Activated CD4-positive, alpha-beta T cell treated with anti-CD3 and anti-CD28 coated beads for 36 hours (primary cell): ENCODE measurements at places on chromosomes 6 and 20. TPM values are rescaled to one million over a fixed set of nuclear protein-coding genes. Genes with fewer than 3 reads are reported as not detected.

DNA sequence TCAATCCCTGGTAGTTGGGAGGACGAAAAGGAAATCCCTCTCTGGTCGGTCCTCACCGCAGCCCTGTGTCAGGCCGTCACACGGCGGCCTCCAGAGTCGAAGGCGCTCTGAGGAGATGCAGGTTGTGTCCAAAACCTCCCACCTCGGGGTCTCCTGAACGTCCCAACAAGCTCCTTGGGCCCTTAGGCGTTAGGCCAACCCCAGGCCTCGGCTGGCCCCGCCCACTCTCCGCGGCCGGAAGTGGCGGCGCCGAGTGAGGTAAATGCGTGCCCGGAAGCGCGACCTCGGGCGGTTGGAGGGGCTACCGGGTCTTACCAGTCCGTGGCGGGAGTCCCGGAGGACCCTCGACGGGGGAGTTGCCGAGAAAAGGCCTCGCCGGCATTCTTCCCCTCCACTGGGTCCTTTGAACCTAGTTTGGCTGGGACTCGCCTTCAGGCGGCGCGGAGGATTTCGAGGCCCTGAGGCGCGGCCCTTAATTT lies at the start of gene TDRD6:
TSS of gene TDRD6 (plus strand) at position 267 of the 479 bp plus-strand sequence. CDS start 244 bp downstream, outside the sequence.
- DNase-seq = no peak

The CGA gene
- not detected for total RNA-seq

The LKAAEAR1 gene
- 0.30 TPM for total RNA-seq

GRCh38 chr6:92810913-92811312 lies 608.4 kb downstream of the EPHA7 start:
- peak; percentile 34 for DNase-seq

GRCh38 chr20:41382791-41383305 lies 16.2 kb upstream of the EMILIN3 start:
- no peak for DNase-seq

The RAET1G gene
- total RNA-seq = not detected

The CDH22 gene
- not detected for total RNA-seq

The SEC23B gene
- total RNA-seq = 95.3 TPM

DNA sequence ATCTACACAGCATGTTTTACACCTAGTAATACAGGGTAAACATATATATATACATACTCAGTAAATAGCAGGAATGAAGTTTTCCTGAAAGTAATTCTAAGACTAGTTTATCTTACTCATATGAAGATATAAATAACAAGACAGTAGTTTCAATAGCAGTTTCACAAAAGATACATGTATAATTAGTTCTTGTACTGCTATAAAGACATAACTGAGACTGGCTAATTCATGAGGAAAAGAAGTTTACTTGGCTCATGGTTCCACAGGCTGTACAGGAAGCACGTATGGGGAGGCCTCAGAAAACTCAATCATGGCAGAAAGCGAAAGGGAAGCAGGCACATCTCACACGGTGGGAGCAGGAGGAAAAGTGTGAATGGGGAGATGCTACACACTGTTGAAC lies 16.9 kb downstream of the RARS2 start:
- no peak for DNase-seq

DNA sequence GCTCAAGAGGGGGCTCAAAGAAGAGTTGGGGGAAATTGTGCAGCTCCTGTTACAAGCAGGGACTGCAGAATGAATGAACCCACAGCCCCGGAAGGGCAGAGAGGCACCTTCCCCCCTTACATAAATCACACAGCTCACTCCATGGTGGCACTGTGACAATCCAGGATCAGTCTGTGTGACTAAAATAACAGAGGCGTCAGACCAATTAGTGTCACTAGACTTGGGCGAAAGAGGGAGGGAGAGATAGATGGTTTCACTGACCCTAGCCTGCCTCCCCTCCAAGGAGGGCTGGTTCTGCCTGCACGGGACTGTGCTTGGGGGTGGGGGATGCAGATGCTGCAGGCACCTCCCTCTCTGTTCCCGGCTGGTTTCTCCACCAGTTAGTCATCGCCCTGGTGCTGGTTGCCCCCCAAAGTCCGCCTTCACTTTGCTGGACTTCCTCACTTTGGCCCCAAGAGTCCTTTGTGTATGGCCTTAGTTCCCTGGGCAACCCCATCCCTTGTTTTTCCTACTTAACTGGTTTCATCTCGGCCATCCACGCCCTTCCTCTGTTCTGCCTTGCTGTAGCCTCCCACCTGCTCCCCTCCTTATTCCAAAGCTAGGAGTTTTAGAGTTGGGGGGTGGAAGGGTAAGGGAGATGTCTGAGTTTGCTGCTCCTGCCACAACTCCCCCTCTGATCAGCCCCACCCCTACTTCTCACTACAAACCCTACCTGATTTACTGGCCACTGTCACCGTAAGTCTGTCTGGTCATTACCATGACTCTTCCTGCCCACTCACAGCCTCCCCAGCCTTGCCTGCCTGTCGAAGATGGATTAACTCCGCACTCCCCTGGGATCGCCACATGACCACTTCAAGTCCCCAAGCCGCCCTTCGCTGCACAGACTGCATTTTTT lies 17.7 kb downstream of the CCDC167 start:
- no peak for DNase-seq

DNA sequence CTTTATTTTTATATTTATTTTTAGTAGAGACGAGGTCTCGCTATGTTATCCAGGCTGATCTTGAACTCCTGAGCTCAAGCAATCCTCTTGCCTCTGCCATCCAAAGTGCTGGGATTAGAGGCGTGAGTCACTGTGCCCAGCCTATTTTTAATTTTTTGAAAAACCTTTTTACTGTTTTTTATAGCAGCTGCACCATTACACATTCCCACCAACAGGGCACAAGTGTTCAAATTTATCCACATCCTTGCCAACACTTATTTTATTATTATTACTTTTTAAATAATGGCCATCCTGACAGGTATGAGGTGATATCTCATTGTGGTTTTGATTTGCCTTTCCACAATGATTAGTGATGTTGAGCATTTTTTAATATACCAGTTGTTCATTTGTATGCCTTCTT lies 42.5 kb downstream of the PACSIN1 start:
- no peak for DNase-seq

DNA sequence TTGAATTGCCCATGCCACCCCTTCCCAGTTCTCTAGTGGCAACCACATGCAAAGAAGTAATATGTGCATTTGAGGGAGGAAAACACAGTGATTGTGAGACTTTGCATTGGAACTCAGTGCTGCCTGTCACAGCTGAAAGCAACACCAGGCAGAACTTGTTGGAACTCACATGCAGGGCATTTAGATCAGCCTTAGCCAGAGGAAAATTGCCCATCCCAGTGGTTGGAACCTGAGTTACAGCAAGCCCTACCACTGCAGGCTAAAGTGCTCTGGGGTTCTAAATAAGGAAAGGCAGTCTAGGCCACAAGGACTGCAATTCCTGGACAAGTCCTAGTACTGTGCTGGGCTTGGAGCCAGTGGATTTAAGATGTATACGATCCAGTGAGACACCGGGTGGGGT lies 245.3 kb upstream of the UFL1 start:
- no peak for DNase-seq

DNA sequence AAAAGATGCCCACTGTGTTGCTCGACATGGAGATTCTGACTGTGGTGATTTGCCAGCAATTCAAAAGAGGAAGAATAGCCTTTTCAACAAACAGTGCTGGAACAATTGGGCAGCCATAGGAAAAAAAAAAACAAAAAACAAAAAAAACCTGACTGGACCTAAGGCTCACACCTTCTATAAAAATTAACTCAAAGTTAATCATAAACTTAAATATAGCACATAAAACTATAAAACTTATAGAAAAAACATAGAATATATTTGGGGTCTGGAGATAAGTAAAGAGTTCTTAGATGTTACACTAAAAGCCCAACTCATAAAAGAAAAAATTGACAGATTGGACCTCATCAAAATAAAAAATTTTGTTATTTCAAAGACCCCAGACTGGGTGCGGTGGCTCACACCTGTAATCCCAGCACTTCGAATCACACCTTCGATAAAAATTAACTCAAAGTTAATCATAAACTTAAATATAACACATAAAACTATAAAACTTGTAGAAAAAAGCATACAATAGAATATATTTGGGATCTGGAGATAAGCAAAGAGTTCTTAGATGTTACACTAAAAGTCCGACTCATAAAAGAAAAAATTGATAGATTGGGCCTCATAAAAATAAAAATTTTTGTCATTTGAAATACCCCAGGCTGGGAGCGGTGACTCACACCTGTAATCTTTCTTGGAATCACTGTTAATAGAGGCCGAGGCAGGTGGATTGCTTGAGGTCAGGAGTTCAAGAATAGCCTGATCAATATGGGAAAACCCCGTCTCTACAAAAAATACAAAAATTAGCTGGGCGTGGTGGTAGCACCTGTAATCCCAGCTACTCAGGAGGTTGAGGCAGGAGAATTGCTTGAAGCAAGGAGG lies 115.6 kb upstream of the FAM83B start:
- DNase-seq = no peak

DNA sequence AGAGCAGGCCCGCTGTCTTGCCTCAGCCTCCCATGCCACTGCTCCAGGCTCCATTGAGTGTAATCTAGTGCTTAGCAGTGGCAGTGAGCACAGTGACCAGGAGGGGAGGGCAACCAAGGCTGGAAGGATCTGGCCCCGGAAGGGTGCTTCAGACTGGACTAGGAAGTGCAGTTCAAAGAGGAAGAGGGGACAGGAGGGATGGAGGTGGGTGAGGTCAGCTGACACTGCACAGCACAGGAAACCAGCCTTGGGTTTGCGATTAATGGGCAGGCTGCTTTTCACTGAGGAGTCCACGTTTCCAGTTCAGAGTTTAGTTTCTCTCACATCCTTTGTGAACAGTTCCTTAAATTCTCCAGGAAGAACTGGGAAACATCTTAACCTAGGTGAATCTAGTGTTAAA lies 46.9 kb downstream of the CDS2 start:
- no peak for DNase-seq

GRCh38 chr6:158321960-158322359 lies 9.7 kb downstream of the TULP4 start:
- no peak for DNase-seq

DNA sequence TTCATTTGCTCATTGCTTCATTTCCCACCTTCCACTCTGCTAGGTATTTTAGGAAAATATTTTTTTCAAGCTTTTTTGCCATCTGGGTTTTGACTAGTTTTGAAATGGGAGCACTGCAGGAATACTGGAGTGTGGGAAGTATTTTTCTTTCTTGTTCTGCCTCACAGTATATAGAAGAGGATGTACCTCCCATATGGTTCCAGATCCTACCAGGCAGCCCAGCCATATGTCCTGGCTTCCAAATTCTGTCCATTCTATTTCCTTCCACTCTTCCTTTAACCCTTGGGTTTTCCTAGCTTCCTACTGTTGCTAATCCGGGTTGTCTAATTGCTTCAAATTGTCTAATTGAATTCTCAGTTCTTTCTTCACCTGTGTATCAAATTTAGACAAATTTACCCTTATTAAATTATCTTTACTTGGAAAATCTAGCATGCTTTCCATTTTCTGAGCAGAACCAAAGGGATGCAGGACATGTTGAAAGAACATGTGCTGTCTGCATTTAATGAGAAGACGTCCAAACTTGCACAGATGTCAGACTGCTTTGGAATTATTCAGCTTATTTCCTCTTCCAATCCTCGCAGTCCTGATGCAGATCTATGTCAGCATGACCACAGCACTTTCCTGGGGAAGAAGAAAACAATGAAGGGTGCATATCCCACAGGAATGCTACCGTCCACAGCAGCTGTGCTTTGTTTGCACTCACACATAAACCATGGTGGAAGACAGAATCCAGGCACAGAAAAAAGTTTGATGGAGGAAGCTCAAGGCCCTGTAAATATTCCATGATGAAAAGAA lies 1273.9 kb upstream of the MAP3K7 start:
- no peak for DNase-seq

The SPAG4 gene
- 6.9 TPM for total RNA-seq

GRCh38 chr6:128719786-128720185 lies 163.2 kb upstream of the LAMA2 start:
- no peak for DNase-seq

- no peak for DNase-seq
These were observed 813.7 kb downstream of the KIF16B start for GRCh38 chr20:15759594-15759993.

DNA sequence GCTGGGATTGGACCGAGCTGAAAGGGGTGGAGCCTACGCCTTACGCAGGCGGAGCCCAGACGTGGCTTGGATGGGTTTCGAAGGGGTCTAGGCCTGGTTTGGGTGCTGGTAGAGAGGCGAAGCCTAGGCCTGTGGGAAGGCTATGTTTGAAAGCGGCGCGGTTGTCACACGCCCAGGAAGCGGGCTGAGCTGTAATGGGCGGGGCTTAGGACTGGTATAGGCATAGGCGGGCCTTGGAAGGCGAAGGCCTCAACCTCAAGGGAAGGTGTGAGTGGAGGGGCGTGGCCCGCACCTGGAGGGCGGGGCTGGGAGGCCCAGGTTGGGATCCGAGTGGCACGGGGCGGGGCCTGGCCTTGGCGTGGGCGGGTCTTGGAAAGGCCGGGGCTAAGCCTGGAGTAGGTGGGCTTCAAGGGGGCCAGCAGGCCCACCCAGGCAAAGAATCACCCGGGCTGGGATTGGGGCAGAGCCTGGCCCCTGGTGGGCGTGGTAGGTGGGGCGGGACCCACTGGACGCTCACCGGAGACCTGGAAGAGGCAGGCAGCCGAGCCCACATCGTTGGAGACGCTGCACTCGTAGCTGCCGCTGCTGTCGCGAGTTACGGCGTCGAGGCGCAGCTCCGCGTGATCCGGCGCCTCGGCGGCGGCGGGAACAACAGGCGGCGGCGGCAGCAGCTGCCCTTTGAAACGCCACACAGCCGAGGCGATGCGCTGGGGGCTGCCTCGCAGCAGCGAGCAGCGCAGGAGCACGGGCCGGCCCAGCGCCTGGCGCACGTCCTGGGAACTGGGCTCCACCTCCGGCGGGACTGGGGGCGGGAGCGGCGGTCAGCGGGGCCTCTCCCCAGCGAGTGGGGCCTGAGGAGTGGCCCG lies 49.0 kb downstream of the MDGA1 start:
- DNase-seq = peak; percentile 72

- DNase-seq = no peak
These were observed 596.1 kb upstream of the CITED2 start for GRCh38 chr6:139970591-139970991.

GRCh38 chr6:11008821-11009220 lies 35.3 kb downstream of the ELOVL2 start:
- no peak for DNase-seq

The CENPW gene
- total RNA-seq = 44.1 TPM

DNA sequence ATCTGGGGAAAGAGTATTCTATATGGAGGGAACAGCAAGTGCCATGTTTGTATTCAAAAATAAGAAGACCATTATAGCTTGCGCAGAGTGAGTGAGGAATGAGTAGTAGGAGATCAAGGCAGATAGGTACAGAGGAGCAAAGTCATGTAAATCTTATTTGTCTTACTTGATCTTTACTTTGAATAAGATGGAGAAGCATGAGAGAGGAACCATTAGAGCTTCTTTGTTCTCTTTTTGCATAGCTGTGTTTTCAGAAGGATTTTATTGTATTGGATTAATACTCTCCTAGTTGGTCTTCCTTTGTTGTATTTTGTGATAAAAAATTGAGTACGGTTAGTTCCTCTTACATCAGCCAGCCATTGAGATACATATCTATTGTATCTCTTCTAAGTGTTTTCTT lies 88.4 kb downstream of the SCAF8 start:
- no peak for DNase-seq

The ATP9A gene
- 2.2 TPM for total RNA-seq

DNA sequence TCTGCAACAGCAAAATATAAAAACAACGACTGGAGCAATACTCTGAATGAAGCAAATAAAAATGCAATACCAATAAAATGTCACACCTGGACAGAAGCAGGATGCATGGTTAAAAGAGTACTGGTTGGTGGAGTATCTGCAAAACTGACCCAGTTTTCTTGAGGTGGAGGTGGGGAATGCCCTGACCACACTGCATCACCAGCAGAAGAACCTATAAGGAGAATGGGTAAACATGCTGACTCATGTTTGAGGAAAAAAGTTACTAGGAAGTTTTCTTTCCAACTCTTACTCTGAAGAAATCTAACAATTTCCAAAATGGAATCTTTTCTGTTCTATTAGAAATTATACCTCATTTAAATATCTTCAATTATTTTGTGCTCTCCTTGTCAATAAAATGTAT lies 43.6 kb downstream of the REPS1 start:
- DNase-seq = peak; percentile 44
